ENCODE measurements at places on chromosomes 1 and 21.

DNA sequence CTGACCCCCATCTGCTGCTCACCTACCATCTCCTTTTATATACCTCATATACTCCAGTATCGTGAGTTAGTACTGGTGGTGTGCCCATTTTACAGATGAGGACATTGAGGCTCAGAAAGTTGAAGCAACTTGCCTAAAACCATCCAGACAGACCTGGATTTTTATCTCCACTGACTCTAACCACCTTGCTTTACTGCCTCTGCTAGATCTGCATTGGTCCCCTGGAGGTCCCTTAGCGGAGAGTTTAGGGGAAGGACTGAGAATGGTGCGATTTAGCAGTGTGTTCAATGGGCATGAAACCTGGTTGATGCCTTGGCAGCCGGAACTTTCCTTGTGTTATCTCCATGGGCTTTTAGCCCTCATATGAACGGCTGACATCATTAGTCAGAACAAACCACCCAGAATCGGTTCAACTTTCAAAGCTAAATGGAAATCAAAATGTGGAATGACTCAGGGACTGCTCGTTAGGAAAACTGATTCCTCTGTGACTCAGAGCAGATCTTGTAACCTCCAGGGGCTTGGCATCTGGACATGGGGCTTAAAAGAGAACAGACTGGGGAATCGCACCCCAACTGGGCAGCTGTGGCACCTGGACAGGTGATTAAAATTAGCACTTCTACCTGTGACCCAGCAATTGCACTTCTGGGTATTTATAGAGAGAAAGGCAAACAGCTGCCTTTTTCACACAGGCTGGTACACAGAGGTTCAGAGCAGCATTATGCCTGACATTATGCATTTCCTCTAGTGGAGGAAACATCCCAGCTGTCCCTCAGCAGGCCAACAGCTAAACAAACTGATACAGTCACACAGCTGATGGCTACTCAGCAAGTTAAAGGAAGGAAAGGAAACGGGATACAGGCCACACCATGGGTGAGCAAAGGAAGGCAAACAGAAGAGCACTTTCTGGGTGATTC is 25.3 kb downstream of the TMEM51 start:
- peak; percentile 98 for DNase-seq

- no peak for DNase-seq
Observed at GRCh38 chr21:38965241-38965640, 159.5 kb downstream of the ETS2 start.

- no peak for DNase-seq
Observed at GRCh38 chr1:153232553-153232952, 15.2 kb downstream of the PRR9 start.

- peak; percentile 61 for DNase-seq
Observed at GRCh38 chr1:26993237-26994019, at the start of gene TRNP1. Gene TRNP1, plus strand, starts transcription at chr1:26993692. Its CDS starts 95 bp downstream, at chr1:26993787.

DNA sequence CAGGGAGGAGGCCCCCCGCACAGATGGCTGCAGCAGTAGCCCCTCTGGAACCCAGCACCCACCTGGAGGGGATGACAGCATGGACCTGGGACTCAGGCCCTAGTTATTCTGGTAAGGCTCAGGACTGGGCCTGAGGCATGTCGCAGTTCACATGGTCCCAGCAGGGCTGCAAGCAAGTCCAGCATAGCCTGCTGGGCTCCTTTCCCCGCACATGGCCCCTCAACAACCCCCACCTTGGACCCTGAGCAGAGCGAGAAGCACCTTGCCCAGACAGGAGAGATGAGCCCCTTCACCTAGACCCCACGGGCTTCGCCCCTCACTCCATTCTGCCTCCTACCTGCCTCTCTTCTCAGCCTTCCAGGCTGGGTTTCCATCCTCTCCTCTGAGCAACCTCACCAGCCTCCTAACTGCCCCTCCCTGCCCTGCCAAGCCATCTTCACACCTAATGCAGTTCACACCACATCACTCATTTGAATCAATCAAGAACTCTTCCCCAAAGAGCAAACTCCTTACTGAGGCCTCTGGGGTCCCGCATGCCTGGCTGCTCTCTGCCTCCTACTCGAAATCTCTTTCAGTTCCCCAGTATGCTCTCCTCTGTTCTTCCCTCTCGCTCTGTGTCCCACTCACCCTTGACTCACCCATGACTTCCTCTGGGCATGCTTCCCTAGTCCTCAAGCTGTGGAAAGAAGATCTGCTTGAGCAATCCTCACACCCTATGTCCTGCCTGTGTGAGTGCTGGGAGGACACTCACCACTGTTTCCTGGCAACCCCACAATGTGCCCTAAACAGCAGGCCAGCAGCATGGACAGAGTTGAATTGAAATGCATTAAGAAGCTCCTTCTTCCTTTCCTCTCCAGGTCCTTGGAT is 9.4 kb upstream of the THEMIS2 start:
- peak; percentile 98 for DNase-seq

GRCh38 chr1:176866011-176866714 is 298.3 kb downstream of the ASTN1 start:
- DNase-seq: no peak

DNA sequence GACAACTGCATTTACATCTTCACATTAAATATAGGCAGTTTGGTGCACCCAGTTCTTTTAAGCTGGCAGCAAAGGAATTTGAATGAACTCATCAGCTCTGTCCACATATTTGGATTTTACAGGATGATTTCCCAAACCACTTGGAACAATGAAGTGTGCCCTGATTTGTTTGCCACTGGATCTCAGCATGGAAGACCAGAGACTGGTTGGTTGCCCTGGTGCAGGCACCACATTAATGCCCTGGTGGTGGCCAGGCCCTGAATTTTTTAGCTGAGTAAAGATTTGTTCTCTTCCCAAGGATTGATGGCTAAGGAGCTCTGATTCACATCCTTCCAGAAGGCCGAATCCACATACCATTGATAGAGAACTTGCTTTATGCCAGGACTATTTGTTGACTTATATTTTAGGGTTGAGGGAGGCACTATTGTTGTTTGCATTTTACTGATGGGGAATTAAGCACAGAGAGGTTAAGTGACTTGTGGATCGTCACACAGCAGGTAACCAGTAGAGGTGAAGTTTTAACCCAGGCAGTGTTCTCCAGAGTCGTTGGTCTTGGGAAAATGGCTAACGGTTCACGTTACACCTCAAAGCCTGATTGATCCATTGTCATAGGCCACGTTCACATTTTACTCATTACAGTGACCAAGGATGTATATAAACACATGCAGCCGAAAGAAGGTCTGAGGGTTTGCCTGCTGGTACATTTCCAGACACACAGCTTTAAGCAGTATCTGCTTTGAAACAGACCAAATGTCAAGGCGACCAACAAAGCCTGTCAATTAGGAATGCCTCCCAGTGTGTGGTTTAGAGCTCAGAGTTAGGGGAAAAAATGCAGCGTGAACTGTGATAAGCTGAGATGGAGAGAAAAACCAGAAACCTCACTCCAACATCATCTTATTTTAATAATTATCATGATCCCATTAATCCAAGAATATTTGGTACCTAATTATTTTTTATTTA is 50.7 kb downstream of the KAZN start:
- DNase-seq: no peak

DNA sequence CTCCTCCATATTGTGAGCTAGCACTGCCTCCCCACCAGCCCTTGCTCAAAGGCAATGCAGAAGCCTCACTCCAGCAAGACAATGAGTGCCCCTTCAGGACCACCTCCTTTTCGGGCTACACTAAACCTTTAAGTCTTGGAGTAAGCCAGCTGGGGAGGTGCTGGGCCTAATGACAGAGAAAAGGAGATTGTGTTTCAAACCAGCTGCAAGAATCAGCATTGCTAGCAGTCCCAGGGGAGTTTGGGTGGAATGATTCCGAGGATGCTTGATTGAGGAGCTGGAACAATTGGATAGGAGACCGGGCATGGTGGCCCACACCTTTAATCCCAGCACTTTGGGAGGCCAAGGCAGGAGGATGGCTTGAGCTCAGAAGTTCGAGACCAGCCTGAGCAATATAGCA is 54.1 kb upstream of the GPR37L1 start:
- no peak for DNase-seq

- DNase-seq: no peak
Observed at GRCh38 chr1:172141341-172141881, 279.1 kb upstream of the C1orf105 start.

DNA sequence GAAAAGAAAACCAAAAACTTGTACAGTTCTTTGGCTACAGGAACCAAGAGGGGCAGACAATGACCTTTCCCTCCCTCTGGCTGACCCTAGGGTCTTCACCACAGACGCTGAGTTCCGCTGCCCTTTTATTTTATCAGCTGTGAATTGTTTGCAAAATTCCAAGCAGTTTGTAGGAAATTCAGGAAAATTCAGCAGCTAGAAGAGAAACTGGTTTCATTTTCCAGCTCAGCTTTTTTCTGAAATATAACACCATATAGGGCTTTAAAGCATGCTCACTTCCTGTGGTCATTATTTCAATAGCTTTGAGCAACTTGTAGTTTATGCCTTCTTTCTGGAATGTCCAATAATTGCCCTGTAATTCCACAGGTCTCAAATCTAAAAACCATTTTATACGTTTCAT is 5.5 kb upstream of the PIK3R3 start:
- DNase-seq: peak; percentile 54

GRCh38 chr1:52119301-52120079 is 22.4 kb upstream of the ZFYVE9 start:
- DNase-seq: no peak

DNA sequence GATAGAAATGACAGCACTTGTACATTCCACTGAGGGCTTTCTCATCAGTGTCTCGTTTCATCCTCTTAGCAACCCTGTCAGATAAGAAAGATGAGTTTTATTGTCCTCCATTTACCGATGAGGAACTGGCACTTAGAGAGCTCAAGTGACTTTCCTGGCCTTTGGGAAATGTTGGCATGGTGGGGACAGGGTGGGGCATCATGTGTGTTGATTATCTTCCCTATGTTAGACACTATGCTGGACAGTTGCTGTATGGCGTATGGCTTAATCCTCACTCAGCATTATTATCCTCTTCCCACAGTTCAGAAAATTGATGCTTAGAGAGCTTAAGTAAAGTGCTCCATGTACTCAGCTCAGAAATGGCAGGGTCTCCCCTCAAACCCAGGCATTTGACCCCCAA is 163.2 kb downstream of the CAMTA1 start:
- no peak for DNase-seq

- no peak for DNase-seq
Observed at GRCh38 chr1:75792091-75792490, 4.6 kb upstream of the MSH4 start.

DNA sequence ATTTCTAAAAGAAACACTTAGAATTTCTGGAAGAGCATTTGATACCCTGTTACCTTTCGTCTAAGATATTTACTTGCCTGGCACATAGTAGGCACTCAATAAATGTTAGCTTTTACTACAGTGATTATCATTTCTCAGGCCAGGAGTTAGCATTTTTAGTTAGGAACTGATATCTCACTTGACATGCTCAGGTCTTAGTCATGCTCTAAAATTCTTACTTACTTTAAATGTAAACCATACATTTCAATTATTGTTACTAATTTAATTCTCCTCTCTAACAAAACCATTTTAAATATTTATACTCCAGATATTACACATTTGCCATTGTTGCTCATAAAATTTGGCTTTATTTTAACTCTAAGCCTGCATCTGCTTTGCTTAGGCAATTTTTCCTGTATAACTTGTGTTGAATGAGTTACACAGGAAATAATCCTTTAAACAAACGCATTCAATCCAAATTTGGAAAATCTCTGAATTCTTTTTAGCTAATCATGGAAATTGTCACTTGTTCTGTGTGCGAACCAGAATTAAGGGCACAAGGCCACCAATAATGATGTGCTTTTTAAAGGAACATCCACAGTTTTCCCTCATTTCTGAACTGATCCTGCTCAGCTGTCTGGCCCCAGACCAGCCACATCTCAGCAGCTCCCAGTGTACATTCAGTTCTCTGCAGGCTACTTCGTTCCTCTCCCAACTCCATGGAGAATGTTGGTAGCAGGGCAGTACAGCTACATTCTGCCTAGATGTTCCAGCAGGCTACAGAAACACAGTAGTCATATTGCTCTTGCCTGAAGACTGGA is 15.6 kb downstream of the NIBAN1 start:
- DNase-seq: no peak

DNA sequence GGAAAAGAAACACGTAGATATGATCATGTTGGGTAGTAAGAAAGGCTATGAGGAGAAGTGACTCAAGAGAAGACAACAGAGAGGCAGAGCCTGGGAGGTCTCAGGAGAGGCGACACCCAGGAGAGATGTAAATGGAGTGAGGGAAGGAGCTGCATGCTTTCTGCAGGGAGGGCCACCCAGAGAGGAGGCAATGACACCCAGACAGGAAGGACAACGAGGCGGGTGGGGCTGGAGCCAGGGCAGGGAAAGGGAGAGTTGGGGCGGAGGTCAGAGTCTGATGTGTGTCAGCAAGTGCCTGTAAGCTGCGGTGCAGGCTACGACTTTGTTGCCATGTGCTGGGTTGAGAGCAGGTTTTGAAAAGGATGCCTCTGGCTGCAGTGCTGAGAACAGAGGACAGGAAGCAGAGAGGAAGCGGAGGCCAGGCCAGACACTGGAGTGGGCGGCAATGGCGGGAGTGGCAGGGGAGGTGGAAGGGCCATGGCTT is 31.3 kb downstream of the SLC1A7 start:
- no peak for DNase-seq

GRCh38 chr1:212561501-212561931 is 47.0 kb upstream of the ATF3 start:
- peak; percentile 56 for DNase-seq

DNA sequence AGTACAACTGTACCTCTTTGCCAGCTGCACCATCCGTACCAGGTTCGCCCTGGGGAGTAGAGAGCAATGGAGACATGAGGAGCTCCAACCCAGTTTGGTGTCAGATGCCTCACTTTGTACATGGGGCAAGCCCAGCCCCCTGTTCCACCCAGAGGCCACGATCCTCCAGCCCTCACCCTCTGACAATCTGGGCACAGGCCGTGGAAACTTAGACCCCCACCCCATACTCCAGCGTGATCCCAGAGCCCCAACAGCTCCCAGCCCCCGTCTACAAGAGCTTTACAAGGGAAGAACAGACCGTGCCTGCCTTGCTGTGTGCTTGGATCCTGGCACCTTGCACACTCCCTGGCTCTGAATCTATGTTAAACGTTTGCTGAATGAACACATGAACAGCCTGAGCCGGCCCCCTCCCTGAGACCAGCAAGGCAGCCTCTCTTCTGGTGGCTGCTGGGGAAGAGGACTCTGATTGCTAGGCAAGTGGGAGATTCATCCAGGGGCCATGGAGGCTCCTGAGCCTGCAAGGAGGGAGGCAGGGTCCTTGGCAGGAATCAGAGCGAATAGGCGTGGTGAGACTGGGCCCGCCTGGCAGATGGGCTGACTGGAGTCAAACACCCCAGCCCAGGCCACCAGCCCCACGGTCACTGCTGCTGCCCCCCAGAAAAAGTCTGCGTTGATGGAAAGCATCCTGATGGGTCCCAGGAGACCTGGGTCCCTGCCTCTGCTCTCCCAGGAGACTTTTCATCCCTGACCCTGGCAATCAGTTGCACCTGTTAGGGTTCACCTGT is 12.5 kb upstream of the PEF1 start:
- no peak for DNase-seq

Measured in RPMI7951 (cell line).